Myometrial cell (primary cell): ENCODE measurements at places on chromosomes 6 and 20. TPM values are rescaled to one million over a fixed set of nuclear protein-coding genes. Genes with fewer than 3 reads are reported as not detected.

The AGPAT4 gene
- 2.9 and 10.5 TPM in 2 replicates for total RNA-seq

The COL9A3 gene
- 1.4 and 2.3 TPM in 2 replicates for total RNA-seq

The FILIP1 gene
- not detected in 2 replicates for total RNA-seq

The BEND6 gene
- 4.3 and 10.3 TPM in 2 replicates for total RNA-seq

The SRSF12 gene
- not detected in 2 replicates for total RNA-seq

The PIM1 gene
- 18.4 and 18.7 TPM in 2 replicates for total RNA-seq

The HLA-DMA gene
- total RNA-seq, result 0.29 and 4.1 TPM in 2 replicates

The EYS gene
- under 0.01 and 0.29 TPM in 2 replicates for total RNA-seq

The PNLDC1 gene
- total RNA-seq, result 0.18 and 0.86 TPM in 2 replicates

The LBP gene
- total RNA-seq, result not detected in 2 replicates

The KIAA0408 gene
- total RNA-seq, result 1.4 and 2.8 TPM in 2 replicates

The KIFC1 gene
- 29.8 and 33.4 TPM in 2 replicates for total RNA-seq

The C20orf141 gene
- total RNA-seq, result not detected in 2 replicates

The OR2B6 gene
- total RNA-seq, result not detected in 2 replicates

The FUCA2 gene
- 116 and 134 TPM in 2 replicates for total RNA-seq

The LRFN2 gene
- total RNA-seq, result not detected in 2 replicates

The SMLR1 gene
- not detected in 2 replicates for total RNA-seq

The THBS2 gene
- total RNA-seq, result 483 and 502 TPM in 2 replicates

The OPRL1 gene
- 3.2 and 3.5 TPM in 2 replicates for total RNA-seq

The SYNE1 gene
- 37.8 and 42.0 TPM in 2 replicates for total RNA-seq

The RAB32 gene
- 161 and 187 TPM in 2 replicates for total RNA-seq

The PRSS35 gene
- total RNA-seq, result 1.4 and 3.0 TPM in 2 replicates

The HFE gene
- total RNA-seq, result 16.8 and 31.7 TPM in 2 replicates

The CRISP3 gene
- not detected in 2 replicates for total RNA-seq

The MDN1 gene
- total RNA-seq, result 5.8 and 9.7 TPM in 2 replicates

The C20orf144 gene
- total RNA-seq, result 0.18 TPM in 1 of 2 replicates, not detected in the other

The SLC22A7 gene
- total RNA-seq, result not detected in 2 replicates

The ZDHHC14 gene
- total RNA-seq, result 3.2 and 4.3 TPM in 2 replicates

The GRM1 gene
- total RNA-seq, result not detected in 2 replicates

The ULBP1 gene
- total RNA-seq, result 4.3 and 4.8 TPM in 2 replicates

The CNBD2 gene
- total RNA-seq, result 2.0 and 3.5 TPM in 2 replicates

The OPN5 gene
- total RNA-seq, result not detected in 2 replicates

The APMAP gene
- total RNA-seq, result 156 and 159 TPM in 2 replicates

The OVOL2 gene
- total RNA-seq, result not detected in 2 replicates

The HLA-DOB gene
- 0.29 and 1.1 TPM in 2 replicates for total RNA-seq

The KCNK15 gene
- total RNA-seq, result not detected in 2 replicates

The KCNB1 gene
- 0.29 TPM in 1 of 2 replicates, not detected in the other for total RNA-seq

The C6orf141 gene
- total RNA-seq, result 7.5 and 7.6 TPM in 2 replicates

The RAB5IF gene
- 119 and 131 TPM in 2 replicates for total RNA-seq

The SPEF1 gene
- total RNA-seq, result 4.6 TPM in 1 of 2 replicates, not detected in the other

The RFX6 gene
- total RNA-seq, result not detected in 2 replicates
